Hepatic stellate cell (primary cell): ENCODE measurements at places on chromosomes 13 and 19.

GRCh38 chr13:51590231-51590970 is 6.1 kb downstream of the WDFY2 start:
- no peak for DNase-seq

DNA sequence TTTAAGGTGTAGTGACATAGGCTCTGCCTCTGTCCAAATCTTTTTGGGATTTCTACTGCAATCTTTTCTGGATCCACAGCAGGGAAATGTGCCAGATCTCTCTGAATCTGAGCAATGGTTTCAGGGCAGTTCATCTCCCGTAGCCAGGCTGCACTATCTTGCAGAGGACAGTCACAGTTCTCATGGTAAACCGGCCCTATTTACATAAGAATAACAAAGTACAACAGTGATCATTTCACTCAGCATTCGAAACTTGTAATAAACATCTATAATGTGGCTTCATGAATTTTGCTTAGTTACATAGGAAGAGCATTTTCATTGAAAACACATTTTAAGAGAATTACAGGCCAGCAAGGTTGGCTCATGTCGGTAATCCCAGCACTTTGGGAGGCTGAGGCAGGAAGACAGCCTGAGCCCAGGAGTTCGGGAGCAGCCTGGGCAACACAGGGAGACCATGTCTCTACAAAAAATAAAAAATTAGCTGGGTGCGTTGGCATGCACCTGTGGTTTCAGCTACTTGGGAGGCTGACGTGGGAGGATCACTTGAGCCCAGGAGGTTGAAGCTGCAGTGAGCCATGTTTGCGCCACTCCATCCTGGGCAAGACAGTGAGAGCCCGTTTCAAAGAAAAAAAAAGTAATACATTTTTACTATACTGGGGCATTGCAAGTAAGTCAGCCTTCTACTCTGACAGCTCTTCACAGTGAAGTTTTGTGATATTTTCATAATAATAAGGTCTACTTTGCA is 5.0 kb downstream of the POGLUT2 start:
- no peak for DNase-seq

DNA sequence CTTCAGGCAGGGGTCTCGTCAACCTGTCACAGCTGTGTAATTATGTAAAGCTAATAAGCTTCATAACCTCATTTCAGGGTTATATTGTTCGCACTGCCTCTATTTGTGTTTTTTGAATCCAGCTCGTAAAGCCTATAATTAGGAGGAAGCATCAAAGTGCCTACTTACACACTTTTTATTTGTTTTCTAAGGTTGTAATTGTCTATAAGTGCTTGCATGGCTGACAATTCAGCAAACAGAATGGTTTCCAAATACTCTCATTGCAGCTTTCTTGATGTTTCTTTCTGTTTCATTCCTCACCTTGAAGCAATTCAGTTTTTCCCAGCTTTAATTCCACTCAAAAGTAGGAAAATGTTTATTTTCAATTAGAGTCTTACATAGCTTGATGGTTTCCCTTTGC is 336.3 kb downstream of the HS6ST3 start:
- no peak for DNase-seq

DNA sequence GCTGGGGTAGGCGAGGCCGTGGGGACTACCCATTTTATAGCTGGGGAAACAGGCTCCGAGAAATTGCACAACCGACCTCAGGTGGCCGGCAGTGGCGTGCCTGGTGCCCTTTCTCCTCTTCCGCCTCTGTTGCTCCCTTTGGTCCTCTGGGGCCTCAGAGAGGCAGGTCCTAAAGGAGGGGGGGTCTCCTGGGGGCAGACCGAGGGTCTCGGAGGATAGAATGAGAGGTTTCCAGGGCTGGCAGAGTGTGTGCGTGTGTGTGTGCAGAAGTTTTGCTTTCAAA is 11.3 kb downstream of the STX10 start:
- DNase-seq = no peak

DNA sequence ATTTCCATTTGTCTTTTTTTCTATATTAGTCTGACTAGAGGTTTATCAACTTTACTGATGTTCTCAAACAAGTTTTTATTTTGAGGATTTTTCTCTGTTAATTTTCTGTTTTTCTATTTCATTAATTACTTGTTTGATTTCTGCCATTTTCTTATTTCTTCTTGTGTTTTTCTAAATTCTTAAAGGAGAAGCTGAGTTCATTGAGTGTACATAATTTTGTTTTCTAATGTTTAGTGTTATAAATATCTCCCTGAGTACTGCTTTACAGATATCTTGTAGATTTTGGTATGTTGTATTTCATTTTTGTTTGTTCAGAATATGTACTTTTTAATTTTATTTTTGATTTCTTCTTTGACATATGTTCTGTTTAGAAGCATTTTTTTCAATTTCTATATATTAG is 1404.3 kb upstream of the MIR17HG start:
- no peak for DNase-seq
